Breast epithelium (tissue), 4 donors: ENCODE measurements at places on chromosomes 6 and 20.

- H3K36me3 ChIP-seq, result no peaks in the 10 kb centered on the region
- no peaks in the 10 kb centered on the region for H3K4me1 ChIP-seq
- no peaks in the 10 kb centered on the region for H3K27me3 ChIP-seq
- no peak overlapping the region for H3K27ac ChIP-seq
- DNase-seq, result no peak
These were observed 245.1 kb downstream of the FOXA2 start for GRCh38 chr20:22339091-22339881.

GRCh38 chr20:22791396-22791795, 207.0 kb upstream of the FOXA2 start:
- H3K36me3 ChIP-seq, result no peaks in the 10 kb centered on the region
- peaks cover 3% of the 10 kb centered on the region for H3K4me1 ChIP-seq
- H3K4me3 ChIP-seq, result no peak overlapping the region
- DNase-seq, result no peak

GRCh38 chr6:29723666-29724588, 693 bp downstream of the HLA-F start:
- H3K36me3 ChIP-seq, result no peaks in the 10 kb centered on the region
- no peaks in the 10 kb centered on the region for H3K27me3 ChIP-seq
- peak overlapping the region; percentile 70 for H3K4me3 ChIP-seq
- peak; percentile 42 for DNase-seq
- H3K4me1 ChIP-seq, result no peaks in the 10 kb centered on the region
- peak overlapping the region; percentile 96 for H3K27ac ChIP-seq

GRCh38 chr6:117477988-117478852, 4.3 kb upstream of the DCBLD1 start:
- no peak overlapping the region for H3K27ac ChIP-seq
- no peaks in the 10 kb centered on the region for H3K4me1 ChIP-seq
- no peak overlapping the region for H3K4me3 ChIP-seq
- H3K36me3 ChIP-seq, result no peaks in the 10 kb centered on the region

- no peak overlapping the region for H3K4me3 ChIP-seq
- H3K4me1 ChIP-seq, result no peaks in the 10 kb centered on the region
These were observed 107.1 kb downstream of the THBS2 start for GRCh38 chr6:169146521-169146920.

DNA sequence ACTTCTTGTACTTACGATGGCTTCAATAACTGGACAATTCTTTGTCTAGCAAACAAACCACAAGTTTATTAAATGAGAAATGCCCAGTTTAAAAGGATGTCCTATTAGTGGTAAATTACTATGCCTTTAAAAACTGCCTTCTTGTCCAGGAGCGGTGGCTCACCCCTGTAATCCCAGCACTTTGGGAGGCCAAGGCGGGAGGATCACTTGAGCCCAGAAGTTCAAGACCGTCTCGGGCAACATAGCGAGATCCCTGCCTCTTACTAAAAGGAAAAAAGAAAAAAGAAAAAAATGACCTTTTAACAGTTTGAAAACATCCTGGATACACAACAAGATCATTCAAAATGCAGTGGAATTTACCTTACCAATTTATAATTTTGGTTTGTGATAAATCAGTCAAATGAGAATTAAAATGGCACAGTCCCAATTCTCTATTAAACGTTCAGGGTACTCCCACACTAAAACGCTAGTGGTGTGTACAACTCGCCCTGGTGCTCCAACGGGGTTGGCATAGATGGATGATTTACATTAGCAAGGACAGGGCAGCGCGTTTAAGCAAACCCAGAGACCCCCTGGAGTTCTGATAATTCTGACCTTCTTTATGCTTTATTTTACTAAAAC, 2.3 kb downstream of the ZBTB2 start:
- H3K36me3 ChIP-seq, result no peaks in the 10 kb centered on the region
- H3K4me3 ChIP-seq, result peak overlapping the region; percentile 89
- peak overlapping the region; percentile 98 for H3K27ac ChIP-seq

DNA sequence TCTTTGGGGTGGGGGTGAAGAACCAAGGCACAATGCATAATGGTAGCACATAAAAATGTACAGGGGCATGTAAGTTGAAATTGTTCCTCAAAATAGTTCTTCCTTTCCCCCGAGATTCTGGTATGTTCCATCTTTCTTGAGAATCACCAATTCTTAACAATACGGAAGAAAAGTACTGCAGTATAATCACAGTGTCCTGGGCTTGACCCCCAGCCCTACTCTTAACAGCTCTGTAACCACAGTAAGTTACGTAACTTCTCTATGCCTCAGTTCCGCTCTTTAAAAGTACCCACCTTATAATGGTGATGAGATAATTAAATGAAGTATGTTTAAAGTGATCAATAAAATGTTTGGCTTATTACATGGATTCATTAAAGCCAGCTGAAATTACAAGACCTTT, 104.5 kb downstream of the SMLR1 start:
- H3K4me1 ChIP-seq, result no peaks in the 10 kb centered on the region
- no peaks in the 10 kb centered on the region for H3K36me3 ChIP-seq
- no peak overlapping the region for H3K27ac ChIP-seq
- no peak overlapping the region for H3K4me3 ChIP-seq

- no peaks in the 10 kb centered on the region for H3K36me3 ChIP-seq
- H3K27ac ChIP-seq, result no peak overlapping the region
- no peaks in the 10 kb centered on the region for H3K4me1 ChIP-seq
- H3K4me3 ChIP-seq, result no peak overlapping the region
- DNase-seq, result no peak
- H3K27me3 ChIP-seq, result no peaks in the 10 kb centered on the region
These were observed 208.1 kb downstream of the UST start for GRCh38 chr6:148954934-148955333.

- H3K4me3 ChIP-seq, result no peak overlapping the region
- H3K36me3 ChIP-seq, result no peaks in the 10 kb centered on the region
These were observed 56.3 kb upstream of the ANKEF1 start for GRCh38 chr20:9978397-9979004.

DNA sequence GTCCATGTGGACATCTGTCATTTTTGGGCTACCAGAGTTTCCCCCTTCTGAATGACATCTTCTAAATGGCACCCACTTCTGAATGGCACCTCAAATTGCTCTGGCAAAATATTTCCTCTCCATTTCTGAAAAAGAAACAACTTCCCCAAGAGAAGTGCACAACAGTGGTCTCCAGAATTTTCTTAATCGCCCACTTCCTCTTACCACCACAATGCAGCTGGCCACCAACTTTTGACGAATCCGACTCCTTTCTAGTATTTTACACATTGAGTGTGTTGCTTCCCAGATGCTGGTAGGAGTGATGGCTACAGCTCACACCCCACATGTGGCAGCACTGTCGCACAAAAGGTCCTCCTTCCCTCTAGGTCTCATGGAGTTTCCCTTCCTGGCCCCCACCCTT, 216.1 kb downstream of the FOXA2 start:
- no peak overlapping the region for H3K4me3 ChIP-seq
- H3K27ac ChIP-seq, result no peak overlapping the region
- no peaks in the 10 kb centered on the region for H3K4me1 ChIP-seq
- peaks cover 11% of the 10 kb centered on the region for H3K27me3 ChIP-seq
- no peak for DNase-seq

DNA sequence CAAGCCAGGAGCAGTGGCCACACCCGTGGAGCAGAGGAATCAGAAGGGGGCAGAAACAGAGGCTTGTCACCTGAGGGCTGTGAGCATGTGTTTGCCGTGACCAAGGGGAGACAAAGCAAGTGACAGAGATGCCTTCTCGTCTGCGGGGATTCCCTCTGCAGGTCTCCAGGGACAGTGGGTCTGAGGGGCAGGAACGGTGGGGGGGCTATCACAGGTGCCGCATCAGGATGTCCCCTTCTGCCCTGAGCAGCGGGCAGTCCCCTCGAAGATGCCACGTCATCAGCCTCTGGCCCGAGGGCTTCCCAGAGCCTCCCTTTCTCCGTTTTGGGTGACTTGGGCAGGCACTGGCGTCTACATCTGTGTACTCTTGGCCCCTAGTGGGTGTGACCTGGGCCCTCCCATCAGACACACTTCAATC, 338.7 kb downstream of the PREX1 start:
- no peak overlapping the region for H3K4me3 ChIP-seq
- H3K4me1 ChIP-seq, result no peaks in the 10 kb centered on the region
- H3K27ac ChIP-seq, result no peak overlapping the region
- H3K36me3 ChIP-seq, result no peaks in the 10 kb centered on the region
- DNase-seq, result no peak
- H3K27me3 ChIP-seq, result peaks cover 27% of the 10 kb centered on the region

DNA sequence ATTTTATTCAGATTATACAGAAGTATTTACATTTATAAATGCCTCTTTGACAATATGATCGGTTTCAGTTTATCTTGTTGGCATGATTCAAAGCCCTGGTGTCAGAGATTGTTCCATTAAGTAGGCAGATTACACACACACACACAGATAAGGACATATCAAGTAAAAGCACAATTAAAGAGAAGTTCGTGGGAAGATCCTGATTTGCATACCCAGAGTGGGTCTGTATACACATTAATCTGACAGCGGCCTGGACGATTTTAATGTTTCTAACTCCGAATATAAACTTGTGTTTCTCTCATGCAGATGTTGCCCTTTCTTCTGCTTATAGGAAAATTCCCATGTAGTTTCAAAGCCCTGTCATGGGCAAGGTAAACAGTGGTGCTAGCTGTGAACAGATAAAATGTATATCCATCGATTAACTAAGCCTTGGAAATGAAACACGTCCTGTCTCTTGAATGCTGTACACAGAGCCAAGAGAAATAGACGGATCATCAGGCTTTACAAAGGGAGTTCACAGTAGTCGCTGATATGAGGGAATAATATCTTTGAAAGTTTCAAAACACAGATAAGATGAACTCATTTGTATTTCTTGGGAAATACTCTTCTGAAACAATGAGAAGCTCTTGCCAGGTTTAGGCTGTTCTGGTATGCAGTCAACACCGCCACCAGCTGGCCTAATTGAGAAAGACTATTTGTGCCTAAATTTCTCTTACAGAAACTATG, 108.2 kb upstream of the GMDS start:
- H3K4me1 ChIP-seq, result no peaks in the 10 kb centered on the region
- no peaks in the 10 kb centered on the region for H3K27me3 ChIP-seq
- no peaks in the 10 kb centered on the region for H3K36me3 ChIP-seq

- H3K27me3 ChIP-seq, result no peaks in the 10 kb centered on the region
- peak overlapping the region; percentile 35 for H3K4me3 ChIP-seq
- H3K36me3 ChIP-seq, result no peaks in the 10 kb centered on the region
- DNase-seq, result no peak
- H3K27ac ChIP-seq, result no peak overlapping the region
These were observed 121.4 kb upstream of the CLDN20 start for GRCh38 chr6:155142168-155143028.

DNA sequence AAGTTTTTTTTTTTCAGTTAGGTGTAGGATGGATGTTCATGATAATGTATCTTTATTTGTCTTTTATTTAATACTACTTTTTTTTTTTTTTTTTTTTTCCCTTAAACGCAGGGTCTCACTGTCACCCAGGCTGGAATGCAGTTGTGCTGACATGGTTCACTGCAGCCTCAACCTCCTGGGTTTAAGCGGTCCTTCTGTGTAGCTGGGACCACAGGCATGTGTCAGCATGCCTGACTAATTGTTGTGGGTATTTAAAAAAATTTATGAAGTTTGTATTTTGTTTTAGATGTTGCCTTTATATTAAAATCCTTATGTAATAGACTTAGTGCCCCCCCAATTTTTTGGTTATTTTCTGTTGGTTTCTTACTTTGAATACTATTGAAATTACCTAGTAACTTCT, 42.6 kb downstream of the NCOA3 start:
- H3K4me1 ChIP-seq, result no peaks in the 10 kb centered on the region
- no peak for DNase-seq
- H3K27me3 ChIP-seq, result no peaks in the 10 kb centered on the region
- H3K4me3 ChIP-seq, result no peak overlapping the region
